NCI-H2029 treated with DMSO at 0.1 percent for 48 hours (cell line): ENCODE measurements at places on chromosomes 5 and 9.

- DNase-seq, result no peak
These were observed 12.2 kb downstream of the DAB2IP start for GRCh38 chr9:121663591-121663990.

- DNase-seq, result no peak
These were observed 115.7 kb downstream of the WNK2 start for GRCh38 chr9:93299418-93300174.

DNA sequence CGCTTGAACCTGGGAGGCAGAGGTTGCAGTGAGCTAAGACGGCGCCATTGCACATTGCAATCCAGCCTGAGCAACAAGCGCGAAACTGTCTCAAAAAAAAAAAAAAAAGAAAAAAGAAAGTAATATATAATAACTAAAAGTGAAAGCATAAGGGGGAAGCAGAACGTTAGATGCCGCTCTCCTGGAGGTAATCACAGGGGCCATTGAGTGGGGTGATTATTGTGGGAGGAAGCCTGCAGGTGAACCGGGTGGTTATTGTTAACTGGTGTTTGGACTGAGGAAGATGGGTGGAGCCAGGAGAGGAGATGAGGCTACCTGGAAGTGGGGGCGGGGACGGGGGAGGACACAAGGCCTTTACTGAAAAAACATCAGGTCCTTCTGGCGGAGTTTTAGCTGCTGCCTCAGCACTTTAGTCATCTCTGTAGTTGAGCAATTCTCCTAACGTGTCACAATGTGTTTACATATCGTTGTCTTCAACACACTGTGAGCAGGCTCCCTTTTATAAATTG, 5.3 kb upstream of the TJP2 start:
- DNase-seq, result peak; percentile 71

DNA sequence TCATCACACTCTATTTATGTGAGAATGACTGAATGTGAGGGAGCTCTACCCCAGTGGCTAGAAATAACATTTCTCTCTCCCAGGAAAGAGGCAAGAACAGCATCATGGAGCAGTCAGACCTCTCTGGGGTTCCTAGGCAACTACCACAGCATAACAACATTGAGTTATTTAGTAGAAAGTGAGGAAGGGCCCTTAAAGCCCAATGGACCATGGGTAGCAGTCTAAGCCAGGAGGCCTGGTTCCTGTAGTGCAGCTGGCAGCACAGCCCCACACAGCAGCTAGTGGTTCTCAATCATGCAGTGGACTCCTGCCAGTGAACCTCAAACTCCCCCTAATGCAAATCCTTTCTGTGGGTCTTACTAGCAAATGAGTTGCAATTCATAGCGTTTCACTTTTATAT, 55.3 kb downstream of the SPEF2 start:
- DNase-seq, result no peak

DNA sequence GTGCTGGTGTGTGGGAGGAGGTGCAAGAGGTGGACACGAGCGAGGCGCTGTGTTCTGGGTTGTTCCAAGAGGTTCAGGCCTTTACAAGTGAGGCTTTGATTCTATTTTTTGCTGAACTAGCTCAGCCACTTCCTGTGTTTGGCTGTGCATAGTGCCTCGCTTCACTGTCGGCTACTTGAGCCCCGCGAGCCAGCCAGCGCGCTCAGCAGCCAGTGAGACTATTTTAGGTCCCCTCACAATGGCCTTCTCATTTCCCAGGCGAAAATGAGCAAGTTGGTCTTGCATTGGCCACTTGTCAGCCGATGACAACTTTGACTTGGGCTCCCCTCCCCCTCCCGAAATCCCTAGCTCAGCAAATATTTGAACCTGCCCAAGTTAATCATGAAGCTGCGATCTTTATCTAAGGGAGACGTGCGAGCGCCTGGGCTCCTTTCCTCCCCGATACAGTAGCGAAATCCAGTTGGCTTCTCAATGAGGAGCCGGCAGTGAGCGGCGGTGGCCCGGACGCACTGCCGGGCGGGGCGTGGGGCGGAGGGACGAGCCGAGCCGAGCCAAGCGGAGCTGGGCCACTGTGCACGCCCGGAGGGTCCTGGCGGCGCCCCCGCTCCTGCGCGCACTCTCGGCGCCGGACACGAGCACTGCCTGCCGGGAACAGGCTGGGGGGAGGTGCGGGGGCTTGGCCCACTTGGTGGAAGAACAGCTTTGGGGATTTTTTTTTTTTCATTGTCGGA, 72.6 kb downstream of the PIK3R1 start:
- DNase-seq, result peak; percentile 47

DNA sequence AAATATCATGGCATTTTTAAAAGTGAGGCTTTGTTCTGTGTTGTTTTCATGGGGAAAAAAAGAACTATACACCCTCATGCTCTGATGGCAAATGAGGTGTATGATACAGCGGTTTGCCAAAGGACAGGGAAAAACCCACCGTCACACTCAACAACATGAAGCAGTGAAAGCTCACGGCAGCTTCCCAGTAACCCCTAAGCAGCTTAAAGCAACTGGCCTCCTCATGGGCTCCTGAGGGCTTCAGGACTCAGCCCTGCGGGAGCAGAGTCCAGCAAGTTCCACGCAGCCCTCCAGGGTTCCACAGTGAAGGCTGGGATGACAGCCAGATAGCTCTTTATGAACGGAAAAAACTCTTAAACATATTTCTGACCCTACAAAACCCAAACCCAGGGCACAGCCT, 12.9 kb downstream of the BARHL1 start:
- no peak for DNase-seq

- DNase-seq, result no peak
These were observed 30.8 kb downstream of the LIX1 start for GRCh38 chr5:97111616-97112015.

GRCh38 chr9:136385015-136385414, 11.5 kb upstream of the CARD9 start:
- DNase-seq, result no peak

DNA sequence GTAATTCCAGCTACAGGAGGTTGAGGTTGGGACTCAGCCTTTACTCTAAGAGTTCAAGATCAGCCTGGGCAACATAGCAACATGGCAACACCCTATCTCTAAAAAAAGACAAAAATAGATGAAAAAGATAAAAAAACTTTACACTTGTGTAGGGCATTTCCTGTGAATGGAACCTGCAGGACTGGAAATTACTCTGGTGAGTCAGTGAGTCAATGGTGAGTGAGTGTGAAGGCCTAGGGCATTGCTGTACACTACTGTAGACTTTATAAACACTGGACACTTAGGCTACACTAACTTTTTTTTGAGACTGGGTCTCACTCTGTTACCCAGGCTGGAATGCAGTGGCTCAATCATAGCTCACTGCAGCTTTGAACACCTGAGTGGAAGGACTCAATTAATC, 19.5 kb upstream of the ARSI start:
- no peak for DNase-seq

DNA sequence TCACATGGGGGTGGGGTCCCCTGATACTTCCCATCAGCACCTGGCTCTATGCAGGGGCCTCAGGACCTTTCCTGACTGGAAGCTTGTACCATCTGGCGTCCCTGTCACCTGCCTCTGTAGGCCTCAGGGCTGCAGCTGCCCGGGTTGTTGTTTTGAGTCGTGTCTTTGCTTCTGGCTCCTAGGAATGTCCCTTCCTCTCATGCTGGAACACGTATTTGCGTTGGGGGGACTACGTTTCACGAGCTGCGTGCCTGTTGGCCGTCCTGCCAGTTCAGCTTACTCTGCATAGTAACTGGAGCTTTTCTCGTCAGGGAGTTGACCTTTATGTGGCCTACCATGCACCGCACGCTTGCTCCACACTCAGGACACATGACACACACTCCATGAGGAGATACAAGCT, 54.9 kb upstream of the IRX4 start:
- no peak for DNase-seq

- no peak for DNase-seq
These were observed 86.8 kb upstream of the SEMA6A start for GRCh38 chr5:116661419-116661818.

GRCh38 chr9:97873882-97874281, 20.9 kb downstream of the FOXE1 start:
- DNase-seq, result no peak

GRCh38 chr5:135915466-135916001, 19.9 kb upstream of the IL9 start:
- DNase-seq, result no peak
